ENCODE measurements at places on chromosomes 6 and 20. TPM values are rescaled to one million over a fixed set of nuclear protein-coding genes. Genes with fewer than 3 reads are reported as not detected.

COX4I2 gene
- polyA plus RNA-seq = 6.3 TPM

SPATA25 gene
- polyA plus RNA-seq = 0.83 TPM

PRELID3B gene
- polyA plus RNA-seq = 38.3 TPM

PTCRA gene
- not detected for polyA plus RNA-seq

GRCh38 chr6:4912559-4912958 lies 91.3 kb downstream of the RPP40 start:
- DNase-seq = no peak

- peak; percentile 40 for DNase-seq
Observed at GRCh38 chr20:38108438-38108985, 56.6 kb downstream of the TGM2 start.

GRCh38 chr6:151478670-151479069 lies 15.1 kb upstream of the CCDC170 start:
- DNase-seq = no peak

- no peak for DNase-seq
Observed at GRCh38 chr6:149513915-149514314, 29.1 kb upstream of the ZC3H12D start.

- DNase-seq = no peak
Observed at GRCh38 chr6:158500016-158500735, 59.7 kb upstream of the TMEM181 start.

- DNase-seq = no peak
Observed at GRCh38 chr6:31162463-31163165, 4.2 kb downstream of the TCF19 start.

- DNase-seq = no peak
Observed at GRCh38 chr20:7924692-7925091, 15.6 kb downstream of the HAO1 start.

GRCh38 chr6:32387589-32388340 lies 16.1 kb upstream of the TSBP1 start:
- no peak for DNase-seq

GRCh38 chr6:148565930-148566663 lies 180.7 kb upstream of the UST start:
- no peak for DNase-seq

DNA sequence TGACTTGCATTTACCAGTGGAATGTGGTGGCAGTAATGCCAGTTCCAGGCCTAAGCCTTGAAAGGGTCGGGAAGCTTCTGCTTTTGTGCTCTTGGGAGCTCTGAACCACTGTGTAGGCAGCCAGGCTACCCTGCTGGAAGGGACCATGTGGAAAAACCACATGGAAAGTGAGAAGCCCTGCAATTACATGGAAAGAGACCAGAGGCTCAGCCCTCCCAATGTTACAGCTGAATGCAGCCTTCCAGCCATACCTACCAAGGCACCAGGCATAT lies 14.9 kb upstream of the KCNB1 start:
- DNase-seq = no peak

DNA sequence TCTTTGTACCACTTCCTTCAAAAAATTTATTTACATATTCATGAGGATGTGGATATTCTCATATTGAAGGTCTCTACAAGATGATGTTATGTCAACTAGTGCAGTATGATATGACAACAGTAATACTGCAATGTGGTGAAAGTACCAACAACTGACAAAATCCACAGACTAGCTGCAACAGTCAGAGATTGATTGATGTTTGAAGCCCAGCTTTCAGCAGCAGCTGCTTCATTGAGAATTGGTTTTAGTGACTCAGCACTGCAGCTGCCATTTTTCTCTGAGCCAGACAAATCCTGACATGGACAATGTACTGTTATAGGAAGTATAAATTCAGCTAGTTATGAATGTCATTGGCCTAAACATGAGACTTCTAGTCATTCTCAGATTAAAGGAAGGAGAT lies 53.8 kb downstream of the PKIB start:
- DNase-seq = peak; percentile 22

DNA sequence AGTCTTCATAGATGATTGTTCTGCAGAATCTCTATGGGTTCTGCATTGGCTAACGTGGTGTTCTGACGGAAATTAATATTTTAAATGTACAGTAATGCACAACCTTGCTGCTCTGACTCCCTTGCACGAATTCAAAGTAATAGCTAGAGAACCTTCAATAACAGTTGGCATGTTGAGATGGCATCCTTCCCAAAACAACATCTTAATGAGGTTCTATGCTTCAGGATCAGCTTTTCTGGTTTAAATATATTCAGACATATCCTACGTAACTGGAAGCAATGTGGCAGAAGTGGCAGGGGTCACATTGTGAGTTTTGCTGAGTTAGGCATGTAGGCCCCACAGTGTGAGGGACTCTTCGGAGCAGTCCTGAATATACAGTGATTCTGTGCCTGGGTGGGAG lies 25.7 kb downstream of the DSE start:
- no peak for DNase-seq

Measured in brain (organoid and tissue), 16 donors.